Kidney epithelial cell (primary cell): ENCODE measurements at places on chromosomes 3 and 15. TPM values are rescaled to one million over a fixed set of nuclear protein-coding genes. Genes with fewer than 3 reads are reported as not detected.

The SCAMP5 gene
- total RNA-seq: 13.9 and 15.4 TPM in 2 replicates

The THAP10 gene
- total RNA-seq: 4.2 and 4.8 TPM in 2 replicates

The GPR15 gene
- total RNA-seq: not detected in 2 replicates

The RFT1 gene
- 18.6 and 20.3 TPM in 2 replicates for total RNA-seq

The CLEC3B gene
- not detected in 2 replicates for total RNA-seq

The UACA gene
- 9.4 and 10.7 TPM in 2 replicates for total RNA-seq
